ENCODE measurements at places on chromosomes 12 and 14.
A peak's percentile ranks its signal among the peaks of the same experiment; 100 is the strongest.

GRCh38 chr14:87097015-87097414 is 896.0 kb downstream of the GALC start:
- DNase-seq, result no peak

DNA sequence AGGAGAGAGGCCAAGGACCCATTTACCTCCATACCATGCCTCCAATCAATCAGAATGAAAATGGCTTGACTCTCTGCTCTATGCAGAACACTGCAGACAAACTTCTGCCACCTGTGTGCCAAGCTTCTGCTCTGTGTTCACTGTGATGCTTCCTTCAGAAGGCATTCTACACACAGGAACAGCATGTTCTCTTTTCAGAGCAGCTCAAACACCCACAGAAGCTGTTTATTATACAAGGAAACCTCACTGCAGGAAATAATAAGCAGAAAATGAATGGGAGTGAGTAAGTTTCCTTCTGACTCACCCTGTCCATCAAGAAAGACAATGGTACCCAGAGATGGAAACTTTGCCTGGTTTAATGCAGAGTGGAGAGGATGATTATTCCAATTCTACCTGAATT is 2.4 kb upstream of the ESR2 start:
- DNase-seq, result no peak

GRCh38 chr12:11748903-11749302 is 99.4 kb downstream of the ETV6 start:
- DNase-seq, result no peak

- no peak for DNase-seq
Measured at GRCh38 chr12:119406308-119406707, 71.8 kb downstream of the CCDC60 start.

- peak; percentile 84 for DNase-seq
Measured at GRCh38 chr12:95218150-95219133, 835 bp downstream of the VEZT start.

DNA sequence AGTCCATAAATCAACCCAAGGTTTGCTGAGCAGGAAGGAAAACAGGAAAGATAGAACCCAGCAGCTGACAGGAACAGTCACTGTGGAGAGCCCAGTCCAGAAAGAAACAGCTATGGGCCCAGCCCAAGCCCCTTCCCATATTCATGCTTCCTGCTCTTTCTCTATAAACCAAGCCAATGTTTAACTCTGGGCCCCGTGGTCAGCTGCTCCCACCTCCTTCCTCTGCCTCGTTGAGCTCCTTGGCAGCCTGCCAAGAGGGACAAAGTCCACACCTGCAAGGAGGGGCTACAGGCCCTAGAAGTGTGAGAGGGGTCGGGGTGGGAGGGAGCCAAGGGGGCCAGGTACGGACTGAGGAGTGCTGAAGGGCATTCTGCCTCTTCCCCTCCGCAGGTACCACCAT is 10.0 kb downstream of the SLC6A13 start:
- DNase-seq, result no peak

- DNase-seq, result peak; percentile 80
Measured at GRCh38 chr12:3122841-3123678, 45.9 kb downstream of the TSPAN9 start.

DNA sequence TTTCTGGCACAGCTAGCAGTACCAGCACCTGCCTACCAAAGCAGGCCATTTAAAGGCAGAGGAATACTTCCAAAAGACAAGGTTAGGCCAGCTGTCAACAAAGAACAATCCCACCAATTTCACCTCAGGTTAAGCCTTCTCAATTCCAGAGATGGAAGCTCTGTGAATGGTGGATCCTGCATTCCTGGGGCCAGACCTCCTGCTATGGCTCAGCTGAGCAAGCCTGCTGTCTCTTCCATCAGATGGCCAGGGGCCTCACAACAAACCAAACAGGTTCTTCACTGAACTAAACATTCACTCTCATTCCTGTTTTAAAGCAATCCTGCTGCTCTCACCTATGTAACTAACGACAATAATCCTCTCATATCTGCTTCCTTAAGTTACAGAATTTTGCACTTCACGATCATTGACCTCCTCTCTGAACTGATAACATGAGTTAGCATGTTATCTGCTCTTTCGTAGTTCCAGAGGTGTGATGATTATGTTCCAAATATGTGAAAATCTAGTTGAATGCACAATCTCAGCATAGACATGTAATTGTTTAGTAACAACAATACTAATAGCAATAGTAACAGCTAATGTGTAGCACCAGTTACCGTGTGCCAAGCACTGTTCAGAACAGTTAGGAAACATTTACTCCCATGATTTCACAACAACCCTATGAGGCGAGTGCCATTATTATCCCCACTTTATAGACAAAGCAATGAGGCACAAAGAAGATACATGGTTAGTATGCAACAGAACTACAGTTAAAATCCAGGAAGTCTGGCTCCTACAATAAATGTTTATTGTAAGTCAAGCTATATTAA is 73.2 kb downstream of the SLC2A13 start:
- DNase-seq, result no peak

DNA sequence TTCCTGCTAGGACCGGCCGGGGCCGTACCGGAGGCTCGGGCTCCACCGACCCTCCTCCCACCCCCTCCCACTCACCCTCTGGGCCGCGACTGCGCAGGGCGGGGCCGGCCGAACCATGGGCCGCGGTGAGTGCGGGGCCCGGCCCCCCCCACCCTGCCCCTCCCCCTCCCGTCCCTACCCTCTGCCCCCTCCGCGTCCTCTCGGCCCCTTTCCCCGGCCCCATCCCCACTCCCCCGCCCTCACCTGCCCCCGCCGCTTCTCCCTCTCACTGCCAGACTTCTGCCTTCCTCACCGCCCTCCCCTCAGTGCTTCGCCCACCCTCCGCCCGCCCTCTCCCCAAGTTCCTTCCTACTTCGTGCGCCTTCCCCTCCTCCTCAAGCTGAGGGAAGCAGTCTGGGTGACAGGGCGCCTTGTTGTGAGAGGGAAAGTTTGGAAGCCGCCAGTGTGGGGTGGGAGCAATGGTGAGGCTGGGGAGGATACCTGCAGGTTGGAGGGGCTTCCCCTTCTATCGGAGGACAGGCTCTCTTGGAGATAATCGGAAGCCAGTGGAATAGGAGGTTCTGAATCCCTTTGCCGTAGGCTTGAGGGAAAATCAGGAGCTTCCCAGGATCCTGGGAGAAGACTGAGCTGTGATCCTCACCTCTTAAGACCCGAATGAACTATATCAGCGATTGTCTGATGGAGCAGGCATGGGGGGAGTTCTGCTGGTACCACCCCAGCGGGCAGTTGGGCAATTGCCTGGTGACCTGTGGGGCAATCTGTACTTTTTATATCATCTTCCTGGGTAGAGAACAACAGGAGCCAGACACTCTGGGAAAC is 472 bp downstream of the MBD6 start:
- no peak for DNase-seq

- DNase-seq, result no peak
Measured at GRCh38 chr14:71527838-71528237, 404.4 kb upstream of the RGS6 start.

GRCh38 chr14:45587142-45587541 is 334.1 kb upstream of the MIS18BP1 start:
- DNase-seq, result no peak

DNA sequence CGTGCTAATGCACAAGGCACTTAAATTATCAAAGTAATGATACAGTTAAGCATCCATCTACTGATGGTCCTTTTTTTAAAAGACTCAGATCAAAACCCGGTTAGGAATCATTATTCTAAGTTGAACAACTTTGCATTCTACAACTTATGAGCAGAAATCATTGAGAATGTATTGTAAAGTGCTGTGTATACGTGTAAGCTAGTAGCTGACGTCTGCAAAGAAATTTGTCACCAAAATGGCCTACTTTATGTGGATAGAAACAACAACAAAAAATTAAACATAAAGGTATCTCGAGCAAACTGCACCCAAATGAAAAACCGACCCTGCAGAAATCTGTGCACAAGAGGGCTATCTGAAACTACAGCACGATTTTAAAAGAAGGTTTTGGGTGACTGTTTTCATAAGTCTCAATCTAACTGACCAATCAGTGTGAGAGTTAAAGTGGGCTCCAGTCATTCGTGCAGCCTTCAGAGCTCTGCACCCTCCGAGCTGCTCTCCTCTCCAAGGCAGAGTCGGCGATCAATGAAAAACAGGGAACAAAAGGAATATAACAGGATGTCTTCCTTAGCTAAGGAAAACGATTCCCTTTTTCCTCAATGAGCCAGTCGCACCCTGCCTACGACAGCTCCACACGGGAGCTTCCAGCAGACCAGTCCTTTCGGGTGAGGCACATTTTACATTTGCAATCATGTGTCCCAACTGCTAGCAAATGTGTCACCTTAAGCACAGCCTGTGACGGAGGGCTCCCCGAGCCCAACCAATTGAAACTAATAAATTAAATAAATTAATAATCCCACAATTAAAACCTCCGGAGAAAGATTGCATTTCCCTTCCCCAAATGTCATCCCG is 200.7 kb upstream of the FOXN3 start:
- peak; percentile 57 for DNase-seq

- DNase-seq, result no peak
Measured at GRCh38 chr12:125650587-125650986, 585.4 kb downstream of the AACS start.

GRCh38 chr12:57001448-57001906 is 4.9 kb downstream of the ZBTB39 start:
- peak; percentile 84 for DNase-seq

DNA sequence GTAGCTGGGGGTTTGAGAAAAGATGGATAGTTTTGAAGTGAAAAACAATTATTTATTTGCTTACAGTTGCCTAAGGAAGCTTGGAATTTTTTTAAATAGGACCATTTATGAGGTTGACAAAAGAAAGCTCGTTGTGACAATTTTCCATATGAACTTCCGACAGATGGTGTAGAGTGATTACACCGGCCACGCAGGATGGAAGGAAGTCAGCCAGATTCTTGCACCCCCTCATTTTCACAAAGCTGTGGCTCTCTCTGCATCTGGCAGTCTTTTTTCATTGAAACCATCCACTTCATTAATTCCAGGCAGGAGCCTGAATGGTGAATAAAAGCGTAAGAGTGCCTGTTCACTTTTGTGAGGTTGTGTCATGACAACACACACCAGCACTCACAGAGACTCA is 1284.1 kb downstream of the AACS start:
- no peak for DNase-seq

- peak; percentile 24 for DNase-seq
Measured at GRCh38 chr14:69610874-69611171, 573 bp upstream of the SUSD6 start.

DNA sequence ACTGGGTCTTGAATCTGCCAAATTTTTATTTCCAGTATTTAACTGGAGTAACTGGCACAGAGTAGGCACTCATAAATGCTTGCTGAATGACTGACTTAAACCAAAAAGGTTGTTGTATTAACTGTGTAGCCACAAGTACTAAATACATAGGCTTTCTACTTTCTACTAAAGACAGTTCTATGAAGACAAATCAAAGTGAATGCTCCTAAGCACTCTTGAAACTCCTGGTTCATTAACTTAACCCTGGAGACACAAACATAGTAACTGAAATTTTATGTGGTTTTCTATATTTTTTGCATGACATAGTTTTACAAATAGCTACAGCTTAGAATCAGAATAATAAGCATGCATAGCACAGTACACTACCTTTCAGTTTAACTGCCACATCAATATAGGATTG is 70.4 kb downstream of the TXNDC16 start:
- no peak for DNase-seq

GRCh38 chr12:97960741-97961608 is 498.4 kb downstream of the RMST start:
- peak; percentile 40 for DNase-seq

DNA sequence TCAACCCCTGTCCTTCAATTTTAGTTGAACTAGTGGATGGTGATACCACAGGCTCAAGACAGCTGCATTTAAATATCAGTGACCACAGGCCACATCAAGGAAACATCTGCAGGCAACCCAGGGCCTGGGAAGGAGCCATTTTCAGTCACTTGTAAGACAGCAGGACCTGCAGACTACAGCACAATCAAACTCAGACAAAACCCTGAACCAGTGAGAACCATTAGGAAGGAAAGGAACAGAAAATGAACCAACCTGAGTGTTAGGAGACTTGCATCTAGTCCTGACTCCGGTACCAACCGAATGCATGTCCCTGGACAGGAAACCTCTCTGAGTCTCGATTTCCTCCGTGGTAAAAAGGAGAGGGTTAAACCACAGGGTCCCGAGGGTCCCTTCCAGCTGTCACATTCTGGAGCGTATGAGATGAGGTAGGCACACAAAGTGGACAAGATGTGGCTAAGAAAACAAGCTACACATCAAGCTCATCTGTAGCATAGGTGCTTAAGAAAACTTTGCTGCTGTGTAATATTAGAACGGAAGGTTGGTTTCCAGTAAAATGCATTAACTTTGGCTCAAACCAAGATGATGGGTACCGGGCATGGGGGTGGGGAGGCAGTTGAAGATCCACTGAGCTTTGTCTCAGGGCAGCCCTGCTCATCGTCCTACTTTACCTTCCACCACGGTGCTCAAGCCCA is 1.6 kb upstream of the CDKN1B start:
- no peak for DNase-seq

DNA sequence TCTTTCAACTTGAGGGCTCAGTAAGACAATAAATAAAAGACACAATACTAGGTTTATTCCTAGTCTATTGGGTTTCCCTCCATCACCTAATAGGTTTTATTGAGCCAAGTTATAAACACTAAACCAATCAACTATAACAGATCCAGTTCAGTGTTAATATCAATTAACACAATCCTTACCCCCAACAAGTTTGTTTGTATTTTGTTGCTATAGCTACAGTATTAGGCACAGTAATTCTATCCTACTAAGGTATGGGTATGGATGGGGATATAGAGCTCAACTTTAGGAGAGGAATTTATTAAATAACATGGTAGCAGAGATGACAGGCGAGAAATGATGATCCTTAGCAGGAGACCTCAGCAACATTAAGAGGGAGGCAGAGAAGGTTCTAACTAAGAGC is 13.3 kb downstream of the PPP4R3A start:
- no peak for DNase-seq

DNA sequence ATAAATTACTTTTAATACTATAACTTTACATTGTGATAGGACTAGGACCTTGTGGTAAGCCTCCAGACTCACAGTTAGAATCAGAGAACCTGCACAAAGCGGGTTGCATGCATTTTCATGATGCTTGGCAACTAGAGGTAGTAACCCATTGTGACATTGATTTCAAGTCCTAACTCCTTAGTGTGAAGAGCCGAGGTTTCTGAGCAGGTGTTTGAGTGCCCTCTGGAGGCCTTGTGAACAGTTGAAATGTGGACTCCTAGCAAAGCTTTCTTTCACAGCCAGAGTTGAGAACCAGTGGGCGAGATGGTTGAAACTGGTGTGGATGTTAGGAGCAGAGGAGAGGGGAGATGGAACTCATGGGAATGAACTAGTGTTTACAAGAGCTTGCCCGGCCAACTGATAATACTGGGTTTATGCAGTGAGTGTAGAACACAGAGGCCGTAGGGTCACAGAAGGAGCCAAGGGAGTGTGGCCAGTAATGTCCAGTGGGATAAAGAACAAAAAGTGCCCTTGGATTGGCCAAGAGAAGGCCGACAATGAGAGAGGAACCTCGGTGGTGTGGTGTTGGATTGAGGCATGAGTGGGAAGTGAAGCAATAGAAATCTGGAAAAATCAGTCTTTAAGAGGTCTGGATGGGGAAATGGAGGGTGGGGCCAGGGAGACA is 10.9 kb downstream of the ZNF664 start:
- DNase-seq, result peak; percentile 65
